Stimulated activated CD4-positive, alpha-beta T cell treated with anti-CD3 and anti-CD28 coated beads, TNF-alpha, amount 100 ng/mL, for 4 hours (primary cell): ENCODE measurements at places on chromosomes 11 and 22.

GRCh38 chr11:73393479-73394415 is 17.5 kb downstream of the RELT start:
- peak; percentile 47 for DNase-seq

- no peak for DNase-seq
Observed at GRCh38 chr11:64789331-64790204, 11.2 kb upstream of the SF1 start.

- no peak for DNase-seq
Observed at GRCh38 chr11:19218216-19218615, 16.4 kb upstream of the CSRP3 start.

DNA sequence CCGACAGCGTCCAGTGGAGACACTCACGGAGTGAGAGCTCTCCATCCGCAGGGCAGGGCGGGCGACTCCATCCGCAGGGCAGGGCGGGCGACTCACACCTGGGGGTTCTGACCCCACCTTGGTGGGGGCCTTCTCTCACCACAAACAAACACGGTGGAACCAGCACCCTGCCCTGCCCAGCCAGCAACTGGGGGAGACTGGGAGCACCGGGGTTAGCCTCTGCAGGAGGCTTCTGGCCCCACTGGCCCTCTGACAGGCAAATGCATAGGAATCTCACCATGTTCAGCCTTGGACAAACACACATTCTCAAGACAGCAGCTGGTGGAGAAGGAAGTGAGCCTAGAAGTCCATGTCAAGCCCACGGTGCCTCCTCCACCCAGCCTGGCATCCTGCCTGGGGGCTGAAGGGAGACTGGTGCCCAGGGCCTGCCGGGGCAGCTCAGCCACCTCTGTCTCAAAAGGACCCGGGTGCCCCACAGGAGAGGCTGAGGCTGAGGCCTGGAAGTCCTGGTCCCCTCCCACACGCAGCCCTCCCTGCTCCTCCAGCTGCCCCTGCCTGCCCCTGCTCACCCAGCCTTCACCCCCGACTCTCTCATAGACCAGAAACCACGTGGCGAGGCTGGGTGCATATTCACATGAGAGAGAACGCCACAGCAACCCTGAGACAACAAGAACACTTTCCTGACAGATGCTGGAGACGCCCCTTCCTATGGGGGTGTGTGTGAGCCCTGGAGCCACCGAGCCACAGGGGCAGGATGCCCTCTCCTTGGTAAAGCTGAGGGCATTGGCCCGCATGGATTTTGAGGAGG is 98.4 kb upstream of the B3GAT1 start:
- no peak for DNase-seq

- no peak for DNase-seq
Observed at GRCh38 chr11:92607969-92608722, 361.3 kb upstream of the MTNR1B start.

- DNase-seq = no peak
Observed at GRCh38 chr11:36309779-36310178, 13.7 kb downstream of the PRR5L start.

- DNase-seq = no peak
Observed at GRCh38 chr11:128409476-128409875, 177.9 kb downstream of the ETS1 start.

DNA sequence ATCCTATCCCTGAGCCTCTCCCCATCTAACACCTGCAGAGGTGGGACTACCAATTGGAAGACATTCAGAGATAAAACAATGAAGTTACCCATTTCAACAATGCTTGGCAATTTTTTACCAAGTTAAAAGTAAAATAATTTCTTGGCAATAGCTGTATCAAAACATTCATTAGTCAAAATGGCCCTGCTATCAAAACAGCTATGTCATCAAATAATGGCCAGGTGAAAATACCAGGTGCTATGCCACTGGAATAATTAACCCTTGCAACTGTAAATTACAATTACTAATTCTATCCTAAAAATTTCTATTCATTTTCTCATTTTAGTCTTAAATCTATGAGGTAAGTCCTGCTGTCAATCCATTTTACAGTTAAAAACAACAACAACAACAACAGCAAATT is 43.3 kb downstream of the NOX4 start:
- DNase-seq = no peak

DNA sequence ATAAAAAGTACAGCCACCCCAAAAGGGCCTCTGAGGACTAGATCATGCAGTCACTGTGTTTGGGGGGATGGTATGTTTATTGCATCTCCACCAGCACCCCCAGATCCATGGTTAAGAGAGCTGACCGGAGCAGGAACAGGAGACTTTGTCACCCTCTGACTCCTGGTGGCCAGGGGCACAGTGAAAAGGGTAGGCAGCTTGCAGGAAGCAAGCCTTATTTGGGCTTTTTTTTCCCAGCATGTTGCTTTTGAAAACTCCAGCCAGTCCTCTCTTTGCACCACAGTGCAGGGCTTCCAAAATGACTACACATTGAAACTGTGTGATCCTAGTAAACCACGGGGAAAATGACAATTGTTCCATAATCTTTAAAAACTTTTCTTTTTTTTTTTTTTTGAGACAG is 20.6 kb downstream of the PRR5 start:
- DNase-seq = no peak

GRCh38 chr11:124625504-124626168 is 3.0 kb downstream of the TBRG1 start:
- DNase-seq = no peak

GRCh38 chr11:11444804-11445131 is 91.7 kb upstream of the CSNK2A3 start:
- DNase-seq = no peak

DNA sequence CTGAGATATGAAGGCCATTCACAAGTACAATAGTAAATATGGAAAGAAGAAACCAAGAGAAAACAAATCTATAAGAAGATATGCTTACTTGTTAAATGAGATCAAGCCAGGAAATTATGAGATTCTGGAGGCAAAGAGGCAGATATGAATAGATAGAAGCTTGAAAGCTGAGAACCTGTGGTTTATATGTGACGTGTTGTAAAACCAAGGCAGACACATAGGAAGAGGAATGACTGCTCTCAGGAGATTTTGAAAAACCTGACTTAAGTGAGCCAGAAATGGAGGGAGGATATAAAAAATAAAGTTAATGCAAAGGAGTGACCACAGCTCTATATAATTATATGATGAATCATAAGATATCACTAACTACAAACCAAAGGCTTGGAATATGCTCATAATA is 1160.5 kb upstream of the CNTN5 start:
- no peak for DNase-seq

GRCh38 chr11:119433358-119433725 is 10.4 kb upstream of the THY1 start:
- DNase-seq = no peak

DNA sequence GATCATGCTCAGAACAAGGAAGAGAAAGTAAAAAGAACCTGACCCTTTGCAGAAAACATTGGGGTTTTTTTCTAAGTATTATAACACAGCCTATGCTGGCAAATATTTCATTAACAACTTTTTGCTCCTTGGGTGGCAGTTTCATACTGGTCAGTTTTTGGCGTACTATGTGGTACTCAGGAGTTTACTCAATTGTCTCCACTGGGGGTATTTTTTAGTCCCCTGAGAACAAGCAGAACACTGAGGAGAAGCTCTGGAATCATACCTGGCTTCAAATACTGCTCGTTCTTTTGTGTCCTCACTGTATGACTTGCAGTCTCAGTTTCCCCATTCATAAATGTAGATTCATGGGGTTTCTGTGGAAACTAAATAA is 90.4 kb downstream of the SERGEF start:
- DNase-seq = no peak

DNA sequence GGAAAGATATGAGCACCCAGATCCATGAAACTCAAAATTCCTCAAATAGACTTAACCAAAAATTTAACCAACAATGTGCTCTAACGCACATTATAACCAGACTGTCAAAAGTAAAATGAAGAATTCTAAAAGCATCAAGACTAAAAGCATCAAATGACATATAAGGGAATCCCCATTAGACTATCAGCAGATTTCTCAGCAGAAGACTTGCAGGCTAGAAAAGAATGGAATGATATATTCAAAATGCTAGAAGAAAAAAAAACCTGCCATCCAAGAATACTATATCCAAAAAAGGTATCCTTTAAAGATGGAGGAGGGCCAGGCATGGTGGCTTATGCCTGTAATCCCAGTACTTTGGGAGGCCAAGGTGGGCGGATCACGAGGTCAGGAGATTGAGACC is 117.5 kb upstream of the UBASH3B start:
- no peak for DNase-seq

DNA sequence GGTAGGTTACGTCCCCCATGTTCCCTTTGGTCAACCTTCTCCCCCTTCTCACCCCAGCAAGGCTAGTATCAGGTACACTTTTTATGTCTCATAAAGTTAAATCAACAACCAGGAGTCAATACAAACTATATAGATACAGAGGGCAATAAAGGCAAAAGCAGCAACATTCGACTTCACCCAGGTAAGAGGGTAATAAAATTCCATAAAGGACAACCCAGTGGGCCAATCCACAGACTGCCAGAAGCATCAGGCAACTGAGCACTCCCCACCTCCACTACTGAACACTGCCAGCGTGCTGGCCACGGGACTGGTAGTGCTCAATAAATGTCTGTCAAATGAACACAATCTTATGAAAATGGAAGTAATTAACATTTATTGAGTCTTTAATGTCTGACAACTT is 5.1 kb upstream of the MS4A18 start:
- no peak for DNase-seq

DNA sequence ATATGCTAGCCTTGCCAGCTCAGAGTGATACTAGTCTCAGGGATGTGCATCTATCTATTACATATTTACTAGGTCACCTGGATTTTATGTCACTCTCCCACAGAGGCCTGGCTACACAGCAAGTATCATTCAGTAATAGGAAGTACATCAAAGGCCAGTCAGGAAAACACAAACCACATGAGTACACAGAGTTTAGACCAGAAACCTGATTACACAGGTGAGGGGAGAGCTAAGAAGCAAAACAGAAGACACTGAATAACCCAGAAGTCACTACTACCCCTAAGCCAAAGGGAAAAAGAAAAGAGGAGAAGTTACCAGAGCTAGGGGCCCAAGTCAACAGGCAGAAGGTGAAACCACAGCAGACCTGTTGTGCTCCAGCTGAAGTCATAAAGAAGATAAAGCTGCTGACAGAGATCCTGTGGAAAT is 13.3 kb downstream of the LPXN start:
- no peak for DNase-seq

GRCh38 chr11:15927864-15928217 is 428.5 kb downstream of the SOX6 start:
- no peak for DNase-seq

GRCh38 chr11:2390725-2391151 is 9.8 kb upstream of the TSSC4 start:
- DNase-seq = no peak

- DNase-seq = no peak
Observed at GRCh38 chr11:17413414-17414316, 25.2 kb upstream of the KCNJ11 start.

GRCh38 chr22:17540481-17540880 is 22.8 kb upstream of the SLC25A18 start:
- no peak for DNase-seq

DNA sequence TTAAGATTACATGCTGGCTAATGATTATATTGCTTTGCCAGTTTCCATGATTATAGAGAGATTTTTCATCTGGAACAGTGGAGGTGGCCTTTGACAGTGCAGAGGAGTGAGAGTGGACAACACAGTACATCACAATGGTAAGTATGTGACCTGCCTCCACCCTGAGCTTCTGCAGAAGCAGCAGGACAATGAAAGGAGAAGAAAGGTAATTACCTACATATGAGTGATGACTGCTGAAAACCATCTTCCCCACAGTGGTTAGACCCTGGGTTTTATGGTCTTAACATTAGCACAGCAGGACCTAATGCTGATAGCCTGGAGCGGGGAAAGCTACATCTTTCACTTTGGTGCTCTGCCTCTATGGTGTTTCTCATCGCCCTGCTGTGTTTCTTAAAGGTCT is 454.7 kb upstream of the DDI1 start:
- no peak for DNase-seq

DNA sequence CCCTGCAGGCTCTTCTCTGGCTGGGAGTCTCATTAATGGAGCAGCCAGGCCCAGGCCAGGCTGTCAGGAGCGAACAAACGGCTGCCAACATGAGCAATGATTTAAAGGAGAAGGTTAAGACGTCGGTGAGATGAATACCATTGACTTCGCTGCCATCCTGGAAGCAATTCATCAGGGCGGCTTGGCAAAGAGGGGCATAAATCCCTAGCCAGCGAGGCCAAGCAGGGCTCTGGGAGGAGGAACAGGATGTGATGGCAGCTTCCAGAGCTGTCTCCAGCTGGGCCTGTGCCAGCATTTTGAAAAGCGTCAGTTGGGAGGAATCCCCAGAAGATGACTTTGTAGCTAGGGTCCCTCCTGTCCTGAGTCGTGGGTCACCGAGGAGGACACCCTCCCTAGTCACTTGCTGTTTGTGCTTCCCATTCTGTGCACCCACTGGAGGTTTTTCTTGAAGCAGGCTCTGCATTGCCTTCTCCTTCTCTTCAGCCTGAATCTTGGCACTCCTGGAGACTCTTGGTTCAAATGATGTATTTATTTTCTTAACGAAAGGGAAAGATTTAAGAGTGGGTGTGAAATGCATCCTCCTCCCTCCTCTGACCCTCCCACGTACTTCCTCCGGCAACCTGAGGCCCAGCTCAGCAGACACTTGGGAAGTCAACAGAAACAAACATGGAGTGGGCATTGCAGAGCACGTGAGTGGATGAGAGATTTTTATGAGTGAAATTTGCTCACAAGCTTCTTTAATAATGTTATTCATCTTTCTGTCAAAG is 476.3 kb upstream of the CADM1 start:
- DNase-seq = no peak

GRCh38 chr22:41239443-41240128 is 1.1 kb downstream of the CHADL start:
- no peak for DNase-seq

- peak; percentile 5 for DNase-seq
Observed at GRCh38 chr22:20885557-20886323, 26.9 kb downstream of the SNAP29 start.

- no peak for DNase-seq
Observed at GRCh38 chr11:34825315-34825669, 90.9 kb downstream of the APIP start.

DNA sequence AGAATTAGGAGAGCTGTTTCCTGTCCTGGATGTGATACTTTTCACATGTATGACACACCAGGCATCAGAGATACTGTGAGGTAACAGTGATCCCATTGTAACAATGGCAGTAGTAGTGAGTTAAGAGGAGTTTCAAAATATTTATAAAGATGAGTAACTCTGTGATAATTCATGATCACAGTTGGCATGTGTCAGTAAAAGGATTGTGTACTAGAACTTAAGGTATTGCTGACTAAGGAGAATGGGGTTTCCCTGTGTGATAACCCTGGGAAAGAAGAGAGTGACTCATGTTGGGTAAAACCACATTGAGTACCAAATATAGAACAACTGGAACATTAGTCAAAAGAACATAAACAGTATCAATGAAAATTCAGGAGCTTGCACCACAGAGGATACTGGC is 22.9 kb upstream of the SLC5A1 start:
- no peak for DNase-seq

- no peak for DNase-seq
Observed at GRCh38 chr11:2995893-2996554, 3.9 kb upstream of the NAP1L4 start.

- no peak for DNase-seq
Observed at GRCh38 chr11:48047616-48048015, 67.3 kb downstream of the PTPRJ start.
